Activated T-helper 17 cell treated with anti-CD3 and anti-CD28 coated beads, Interleukin-2, amount 50 U/mL, for 72 hours (primary cell): ENCODE measurements at places on chromosomes 7 and 10.

- ATAC-seq: no peak
Observed at GRCh38 chr10:71483885-71484751, 87.4 kb downstream of the CDH23 start.

- no peak for ATAC-seq
Observed at GRCh38 chr10:71345694-71346093, 26.6 kb downstream of the SLC29A3 start.

GRCh38 chr7:89238156-89238555 is 442.6 kb upstream of the TEX47 start:
- no peak for ATAC-seq

DNA sequence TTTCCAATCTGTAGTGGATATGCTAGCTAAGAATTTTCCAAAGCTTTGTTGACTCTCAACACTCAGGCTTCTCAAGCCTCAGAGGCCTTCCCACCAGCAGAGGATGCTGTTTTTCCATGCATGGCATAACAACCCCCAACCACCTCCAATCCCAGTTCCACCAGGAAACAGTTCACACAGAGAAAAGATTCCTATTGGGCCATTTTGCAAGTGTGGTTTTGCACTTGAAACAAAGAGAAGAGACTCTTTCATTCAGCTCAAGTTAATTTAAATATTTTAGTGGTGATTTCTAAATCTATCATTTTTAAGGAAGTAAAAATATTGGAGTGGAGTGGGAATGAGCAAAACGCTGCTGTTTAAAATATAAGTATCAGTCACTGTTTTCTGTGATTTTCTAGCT is 105.6 kb upstream of the COL1A2 start:
- no peak for ATAC-seq

GRCh38 chr10:117164592-117165537 is 26.8 kb upstream of the VAX1 start:
- ATAC-seq: no peak

DNA sequence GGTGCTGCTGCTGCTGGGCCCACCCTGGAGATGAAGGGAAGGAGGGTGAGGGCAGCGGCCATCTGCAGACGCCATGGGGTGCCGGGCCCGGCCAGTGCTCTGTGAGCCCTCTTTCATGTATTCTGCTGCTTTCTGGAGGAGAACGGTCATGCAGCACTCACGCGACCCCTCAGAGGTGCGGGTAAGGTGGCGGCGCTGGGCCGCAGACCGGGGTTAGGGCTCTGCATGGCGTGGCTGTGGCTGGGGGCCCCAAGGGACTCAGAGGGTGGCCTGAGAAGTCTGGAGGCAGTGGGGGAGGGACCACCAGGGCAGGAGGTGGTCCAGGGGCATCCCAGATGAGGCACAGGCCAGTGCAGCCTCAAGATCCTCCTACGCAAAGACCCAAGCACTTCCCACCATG is 275.5 kb downstream of the ELFN1 start:
- no peak for ATAC-seq

GRCh38 chr7:90680484-90680883 is 84.4 kb downstream of the CDK14 start:
- ATAC-seq: no peak

DNA sequence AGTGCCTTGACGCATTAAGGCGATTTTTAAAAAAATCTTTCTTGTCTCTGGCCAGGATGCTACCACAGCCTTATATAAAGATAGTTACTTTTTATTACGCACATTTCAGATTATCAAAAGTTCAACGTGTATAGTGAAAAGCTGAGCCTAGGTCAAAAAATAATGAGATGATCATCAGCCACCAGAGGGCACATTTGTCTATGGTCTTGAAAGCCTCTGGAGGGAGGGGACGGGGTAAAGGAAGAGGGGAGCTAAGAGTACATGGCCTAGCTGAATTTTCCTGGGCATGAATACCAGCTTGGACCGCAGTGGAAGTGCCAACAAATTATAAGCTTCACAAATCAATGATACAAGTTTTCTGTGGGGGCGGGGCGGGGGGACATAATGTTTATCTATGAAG is 285.9 kb upstream of the SMIM30 start:
- ATAC-seq: no peak

DNA sequence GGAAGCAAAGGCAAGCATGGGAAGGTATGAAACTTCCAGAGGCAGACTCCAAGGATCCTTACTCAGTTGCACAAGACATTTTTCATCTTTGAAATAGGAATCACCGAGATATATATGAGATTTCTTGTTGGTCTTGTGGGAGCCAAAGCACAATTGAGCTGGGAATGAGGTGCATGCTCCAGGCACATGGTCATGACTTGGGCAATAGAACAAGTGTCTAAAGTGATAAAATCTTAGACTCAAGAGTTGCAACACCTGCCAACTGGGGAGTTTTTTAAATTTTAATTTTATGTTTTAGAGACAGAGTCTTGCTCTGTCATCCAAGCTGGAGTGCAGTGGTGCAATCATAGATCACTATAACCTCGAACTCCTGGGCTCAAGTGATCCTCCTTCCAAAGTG is 169.5 kb upstream of the ADCY1 start:
- no peak for ATAC-seq

GRCh38 chr10:11488126-11488525 is 123.3 kb downstream of the USP6NL start:
- no peak for ATAC-seq
